NCI-H1417 treated with DMSO at 0.1 percent for 48 hours (cell line): ENCODE measurements at places on chromosomes 13 and 19.

- no peak for DNase-seq
Observed at GRCh38 chr13:51625555-51626345, 41.5 kb downstream of the WDFY2 start.

GRCh38 chr19:16266586-16266942 is 58.1 kb upstream of the KLF2 start:
- no peak for DNase-seq

GRCh38 chr13:77522444-77522843 is 13.1 kb upstream of the SCEL start:
- DNase-seq = no peak

DNA sequence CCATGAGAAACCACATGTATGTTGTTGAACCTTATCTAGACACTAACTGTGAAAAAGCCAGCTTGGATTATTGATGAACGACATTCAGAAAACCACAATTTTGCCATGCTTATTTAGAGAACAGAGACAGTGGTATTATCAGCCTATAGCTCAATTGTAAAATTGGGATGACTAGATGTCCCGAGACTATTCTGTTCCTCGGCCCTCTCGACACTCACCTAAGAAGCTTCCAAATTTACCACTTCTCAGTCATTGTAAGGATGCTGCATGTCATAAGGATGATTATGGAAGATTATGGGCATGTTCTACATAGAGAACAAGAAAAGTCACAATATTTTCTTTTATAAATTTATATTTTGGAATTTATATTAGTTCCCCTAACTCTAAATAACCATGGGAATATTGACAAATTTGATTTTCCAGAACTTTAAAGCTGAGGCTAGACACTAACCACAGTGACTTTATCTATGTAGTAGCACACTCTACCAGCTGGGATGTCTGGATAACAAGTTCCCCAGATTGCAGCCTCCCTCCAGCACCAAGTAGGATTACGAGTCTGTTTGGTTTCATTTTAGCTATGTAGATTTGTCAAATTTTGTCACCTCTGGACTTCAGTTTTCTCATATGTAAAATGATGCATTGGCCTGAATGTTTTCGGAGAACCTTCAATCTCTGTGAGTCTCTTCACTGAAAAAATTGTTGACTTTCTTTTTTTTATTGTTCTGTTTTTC is 513.6 kb downstream of the IRS2 start:
- DNase-seq = no peak

DNA sequence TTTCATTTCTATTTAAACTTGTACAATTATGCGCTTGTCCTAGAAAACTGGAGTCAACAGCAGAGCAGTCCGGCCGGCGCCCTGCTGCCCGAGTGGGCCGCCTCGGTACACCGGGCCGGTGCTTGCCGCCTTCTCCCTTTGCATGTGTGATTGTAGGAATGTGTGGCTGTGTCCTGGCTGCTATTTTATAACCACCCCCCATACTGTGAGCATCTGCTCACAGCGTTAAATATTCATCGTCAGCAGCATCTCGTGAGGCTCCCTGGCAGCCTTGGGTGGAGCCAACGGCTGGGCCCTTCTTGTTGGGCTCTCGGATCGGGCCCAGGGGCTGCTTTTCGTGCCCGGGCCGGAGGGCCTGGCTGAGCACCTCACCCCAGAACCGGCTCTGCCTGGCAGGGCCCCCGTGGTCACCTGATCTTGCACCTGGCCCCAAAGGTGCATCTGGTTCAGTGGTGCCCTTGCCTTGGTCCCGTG is 10.6 kb downstream of the PIAS4 start:
- no peak for DNase-seq

DNA sequence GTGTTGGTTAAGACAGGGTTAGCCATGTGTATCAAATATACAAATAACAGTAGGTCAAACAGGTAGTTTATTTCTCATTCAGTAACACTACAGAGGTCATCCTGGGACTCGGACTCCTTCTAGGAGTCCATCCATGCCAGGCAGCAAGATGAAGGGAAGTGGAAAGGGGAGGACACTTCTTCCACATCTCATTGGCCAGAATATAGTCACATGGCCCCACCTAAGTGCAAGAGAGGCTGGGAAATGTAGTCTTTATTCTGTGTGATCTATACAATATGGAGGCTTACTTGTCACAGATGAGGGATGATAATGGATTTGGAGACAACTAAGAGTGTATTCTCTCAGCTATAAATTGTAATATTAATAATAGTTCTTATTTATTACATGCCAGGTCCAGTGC is 31.1 kb downstream of the RDH8 start:
- DNase-seq = no peak

DNA sequence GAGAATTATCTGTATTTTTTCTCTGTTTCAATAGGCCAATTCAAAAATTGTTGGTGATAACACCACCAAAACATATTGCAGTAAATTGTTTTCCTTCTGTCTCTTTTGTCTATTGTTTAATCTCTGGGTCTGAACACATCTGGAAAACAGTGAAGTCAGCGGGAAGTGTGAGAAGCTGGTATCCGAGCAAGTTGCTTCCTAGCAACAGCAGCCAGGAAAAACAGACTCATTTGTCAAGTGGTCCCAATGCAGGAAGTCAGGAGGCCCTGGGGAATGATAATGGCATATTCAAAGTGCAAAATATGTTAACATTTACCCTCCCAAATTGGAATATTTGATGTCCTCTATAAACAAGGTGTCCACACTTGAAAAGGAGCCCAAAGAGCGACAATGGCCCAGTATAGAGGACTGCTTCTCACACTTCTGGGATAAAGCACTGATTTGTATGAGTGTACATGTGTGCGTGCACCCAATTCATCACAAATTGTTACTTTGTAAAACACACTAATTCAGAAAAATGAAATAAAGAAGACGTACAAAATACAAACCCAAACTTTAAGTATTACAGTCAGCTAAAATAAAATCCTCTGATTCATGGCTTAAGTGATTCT is 515.0 kb downstream of the TBC1D4 start:
- DNase-seq = peak; percentile 56

- no peak for DNase-seq
Observed at GRCh38 chr19:1989513-1990229, 25.8 kb downstream of the BTBD2 start.

DNA sequence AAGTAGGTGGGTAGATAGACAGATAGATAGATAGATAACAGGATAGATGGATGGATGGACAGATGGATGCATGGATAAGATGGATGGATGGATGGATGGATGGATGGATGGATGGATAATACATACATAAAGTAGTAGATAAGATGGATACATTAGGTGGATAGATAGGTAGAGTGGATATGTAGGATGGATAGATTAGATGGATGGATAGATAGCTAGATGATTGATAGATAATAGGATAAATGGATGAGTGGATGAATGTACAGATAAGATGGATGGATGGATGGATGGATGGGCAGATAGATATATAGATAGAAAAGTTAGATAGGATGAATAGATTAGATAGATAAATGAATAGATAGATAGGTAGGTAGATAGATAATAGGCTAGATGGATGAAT is 2.1 kb downstream of the CYP4F3 start:
- DNase-seq = no peak

DNA sequence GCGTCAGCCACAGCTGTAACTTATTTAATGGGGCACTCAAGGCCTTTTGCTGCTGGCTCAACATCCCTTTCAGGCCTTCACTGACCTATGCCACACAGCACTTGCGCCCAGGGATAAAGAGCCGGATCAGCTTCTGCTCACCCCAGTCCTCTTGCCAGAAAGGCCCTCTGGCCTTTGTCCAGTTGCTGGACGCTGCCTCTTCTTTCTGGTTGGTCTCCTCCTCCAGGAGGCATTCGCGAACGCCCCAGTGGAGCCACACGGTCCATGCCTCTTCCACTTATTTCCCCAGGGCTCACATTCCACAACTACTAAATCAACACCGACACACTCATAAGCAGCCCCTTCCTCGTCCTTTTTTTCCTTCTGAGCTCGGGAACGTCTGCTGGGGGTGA is 3.7 kb upstream of the ZNF329 start:
- DNase-seq = no peak

DNA sequence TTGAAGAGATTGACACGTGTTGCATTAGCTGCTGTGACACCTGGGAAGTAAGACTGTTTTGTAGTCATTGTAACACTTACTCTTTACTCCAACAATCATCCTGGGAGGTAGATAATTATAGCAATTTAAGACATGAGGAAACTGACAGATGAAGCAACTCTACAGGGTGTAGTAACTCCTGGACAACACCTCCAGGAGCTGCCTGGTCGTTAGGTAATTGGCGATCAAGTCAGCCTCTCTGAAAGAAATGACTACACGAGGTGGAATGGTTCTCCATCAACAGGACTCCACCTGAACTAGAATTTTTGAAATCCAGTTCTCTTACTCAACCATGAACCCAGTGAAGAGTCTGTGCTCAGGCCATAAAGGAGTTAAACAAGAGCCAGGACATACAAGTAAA is 43.0 kb upstream of the LRCH1 start:
- DNase-seq = no peak

- DNase-seq = no peak
Observed at GRCh38 chr13:23497191-23497590, 63.7 kb upstream of the SACS start.

GRCh38 chr13:75446874-75447273 is 35.1 kb downstream of the TBC1D4 start:
- no peak for DNase-seq

GRCh38 chr19:10010247-10010691 is at the start of gene COL5A3:
TSS of gene COL5A3 (minus strand) at chr19:10010504. CDS start at chr19:10010385, 119 bp downstream.
- no peak for DNase-seq
